PC-3 (cell line): ENCODE measurements at places on chromosomes 5 and 9. TPM values are rescaled to one million over a fixed set of nuclear protein-coding genes. Genes with fewer than 3 reads are reported as not detected.
A peak's percentile ranks its signal among the peaks of the same experiment; 100 is the strongest.

- no peaks in the 10 kb centered on the region for H3K4me1 ChIP-seq
- H3K36me3 ChIP-seq: no peaks in the 10 kb centered on the region
- no peaks in the 10 kb centered on the region for H3K27me3 ChIP-seq
- H3K4me3 ChIP-seq: no peak overlapping the region
- DNase-seq: no peak
- no peak overlapping the region for H3K27ac ChIP-seq
These were observed 49.3 kb downstream of the DUSP1 start for GRCh38 chr5:172721455-172722326.

GRCh38 chr5:68433923-68434879 is 218.6 kb downstream of the PIK3R1 start:
- H3K27me3 ChIP-seq: no peaks in the 10 kb centered on the region
- no peaks in the 10 kb centered on the region for H3K36me3 ChIP-seq
- peaks cover 8% of the 10 kb centered on the region for H3K4me1 ChIP-seq
- no peak overlapping the region for H3K4me3 ChIP-seq
- H3K27ac ChIP-seq: peak overlapping the region; percentile 74

DNA sequence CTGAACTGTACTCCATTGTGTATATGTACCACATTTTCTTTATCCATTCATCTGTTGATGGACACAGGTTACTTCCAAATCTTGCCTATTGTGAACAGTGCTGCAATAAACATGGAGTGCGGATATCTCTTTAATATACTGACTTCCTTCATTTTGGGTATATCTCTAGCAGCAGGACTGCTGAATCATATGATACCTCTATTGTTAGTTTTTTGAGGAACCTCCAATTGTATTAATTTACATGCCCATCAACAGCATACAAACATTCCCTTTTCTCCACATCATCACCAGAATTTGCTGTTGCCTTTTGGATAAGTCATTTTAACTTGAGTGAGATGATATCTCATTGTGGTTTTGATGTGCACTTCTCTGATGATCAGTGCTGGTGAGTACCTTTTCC is 81.8 kb upstream of the FAM120A start:
- no peak overlapping the region for H3K27ac ChIP-seq
- H3K27me3 ChIP-seq: no peaks in the 10 kb centered on the region
- no peak for DNase-seq
- H3K36me3 ChIP-seq: no peaks in the 10 kb centered on the region
- no peak overlapping the region for H3K4me3 ChIP-seq
- H3K4me1 ChIP-seq: no peaks in the 10 kb centered on the region

Gene MEIKIN
- not detected in 2 replicates for total RNA-seq

DNA sequence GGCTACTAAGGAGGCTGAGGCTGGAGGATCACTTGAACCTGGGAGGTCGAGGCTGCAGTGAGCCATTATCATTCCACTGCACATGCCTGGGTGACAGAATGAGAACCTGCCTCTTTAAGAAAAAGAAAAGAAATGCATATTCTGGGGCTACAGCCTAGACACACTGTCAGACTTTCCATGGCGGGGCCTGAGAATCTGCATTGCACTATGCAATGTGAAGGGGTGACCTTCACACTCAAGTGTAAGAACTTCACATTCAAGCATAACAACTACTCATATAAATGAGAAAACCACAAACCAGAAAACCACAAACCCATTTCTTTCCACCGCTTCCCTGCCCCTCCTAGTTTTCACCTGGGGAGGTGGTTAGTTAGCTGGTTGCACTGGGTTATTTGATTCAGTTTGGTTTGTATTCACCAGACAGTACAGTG is 18.0 kb upstream of the FBP2 start:
- H3K27me3 ChIP-seq: no peaks in the 10 kb centered on the region
- peak; percentile 41 for DNase-seq
- H3K4me3 ChIP-seq: no peak overlapping the region
- H3K4me1 ChIP-seq: peaks cover 8% of the 10 kb centered on the region; the same call in 1 of the 2 replicates

Gene BARHL1
- total RNA-seq: not detected in 2 replicates

GRCh38 chr9:134318941-134319305 is 7.3 kb upstream of the RXRA start:
- H3K36me3 ChIP-seq: no peaks in the 10 kb centered on the region
- no peak overlapping the region for H3K27ac ChIP-seq
- no peak overlapping the region for H3K4me3 ChIP-seq

- no peaks in the 10 kb centered on the region for H3K36me3 ChIP-seq
- no peaks in the 10 kb centered on the region for H3K27me3 ChIP-seq
- peaks cover 27% of the 10 kb centered on the region for H3K4me1 ChIP-seq
- H3K4me3 ChIP-seq: no peak overlapping the region
These were observed 1.3 kb upstream of the SUSD3 start for GRCh38 chr9:93057042-93057702.

DNA sequence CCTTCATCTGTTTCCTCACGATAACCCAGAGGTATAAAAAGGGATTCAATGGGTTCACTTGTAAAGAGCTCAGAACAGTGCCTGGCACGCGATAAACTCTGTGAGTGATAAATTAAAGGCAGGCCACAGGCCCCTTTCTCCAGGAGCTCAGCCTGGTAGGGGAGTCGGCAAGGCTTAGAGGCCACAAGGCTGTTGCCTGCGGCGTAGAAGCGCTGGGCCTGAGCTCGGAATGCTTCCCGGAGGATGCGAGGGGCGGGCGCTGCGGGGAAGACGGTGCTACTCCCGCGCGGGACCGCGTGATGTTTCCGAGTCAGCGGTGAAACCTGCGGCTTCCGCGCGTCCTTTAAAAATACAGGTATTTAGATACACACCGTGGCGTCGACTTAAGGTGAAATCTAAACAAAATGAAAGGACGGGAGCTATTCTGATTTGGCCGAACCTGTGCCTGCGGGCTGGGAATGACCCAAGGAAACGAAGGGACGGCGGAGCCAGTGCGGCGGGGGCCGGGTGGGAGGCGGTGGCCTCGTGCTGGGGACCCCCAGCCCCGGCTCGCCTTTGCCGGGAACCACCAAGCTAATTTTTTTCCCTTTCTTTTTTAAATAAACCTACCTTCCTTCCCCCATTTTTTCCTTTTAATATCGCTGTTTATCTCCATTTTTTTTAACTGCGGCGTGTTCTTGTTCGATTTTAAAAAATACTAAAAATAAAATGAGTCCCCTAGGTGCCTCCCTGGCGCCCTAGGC is 6.2 kb downstream of the NKX2-5 start:
- peaks cover 20% of the 10 kb centered on the region; the same call in 1 of the 2 replicates for H3K27me3 ChIP-seq
- DNase-seq: no peak
- H3K27ac ChIP-seq: no peak overlapping the region
- no peaks in the 10 kb centered on the region for H3K36me3 ChIP-seq
- no peak overlapping the region for H3K4me3 ChIP-seq
